ENCODE measurements at places on chromosomes 4 and X.

- DNase-seq: no peak
Measured at GRCh38 chr4:122453384-122453995, 3.0 kb downstream of the IL2 start.

- DNase-seq: no peak
Measured at GRCh38 chr4:64883087-64883807, 474.0 kb upstream of the TECRL start.

DNA sequence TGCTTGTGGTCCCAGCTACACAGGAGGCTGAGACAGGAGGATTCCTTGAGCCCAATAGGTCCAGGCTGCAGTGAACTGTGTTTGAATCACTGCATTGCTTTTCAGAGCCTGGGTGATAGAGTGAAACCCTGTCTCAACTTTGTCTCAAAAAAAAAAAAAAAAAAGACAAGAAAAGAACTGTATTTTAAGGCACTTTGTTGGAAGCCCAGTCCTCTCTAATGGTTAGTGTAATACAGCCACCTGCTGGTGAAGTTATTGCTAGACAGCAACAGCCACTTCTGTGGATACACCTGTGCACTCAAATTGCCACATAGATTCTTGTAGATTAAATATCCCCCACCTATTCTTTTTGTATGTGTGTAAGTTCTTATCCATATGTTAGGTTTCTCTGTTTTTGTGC, 10.1 kb upstream of the FGG start:
- no peak for DNase-seq

DNA sequence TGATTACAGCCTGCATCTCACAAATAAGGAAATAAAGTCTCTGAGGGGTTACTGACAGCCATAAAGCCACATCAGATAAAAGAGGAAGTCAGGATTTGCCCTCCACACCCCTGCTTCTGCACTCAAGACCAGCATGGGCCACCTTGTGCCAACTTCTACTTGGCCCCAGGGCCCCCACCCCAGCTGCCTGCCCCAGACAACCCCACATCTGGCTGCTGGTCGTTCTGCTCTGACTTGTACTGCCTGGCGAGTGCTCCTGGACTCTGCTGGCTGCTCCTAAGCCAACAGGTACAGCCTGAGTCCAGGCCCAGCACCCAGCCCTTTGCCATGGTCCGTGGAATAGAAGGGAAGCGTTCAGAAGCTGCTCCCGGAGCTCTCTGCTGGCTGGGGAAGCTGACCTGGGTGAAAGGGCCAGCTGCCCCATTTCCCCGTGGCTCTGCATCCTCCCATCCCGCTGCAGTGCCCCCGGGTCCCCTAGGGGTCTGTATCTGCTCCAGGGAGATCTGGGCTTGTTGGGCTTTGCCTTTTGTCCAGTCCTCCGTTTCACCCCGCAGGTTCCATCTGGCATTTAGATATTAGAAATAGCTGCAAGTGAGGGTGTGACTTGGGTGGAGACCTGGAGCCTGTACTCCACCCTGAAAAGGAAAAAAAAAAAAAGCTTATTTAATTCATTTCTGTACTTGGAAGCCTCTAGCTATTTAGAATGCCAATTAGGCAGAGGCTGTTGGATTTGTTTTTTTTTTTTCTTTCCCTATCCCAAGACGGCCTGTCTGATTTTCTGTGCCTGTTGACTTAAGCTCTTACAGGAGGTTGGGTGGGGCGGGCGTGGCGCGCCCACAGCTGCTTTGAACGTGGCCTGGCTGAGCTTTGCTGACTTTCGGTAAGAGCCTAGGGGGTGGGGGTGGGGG, 194.7 kb downstream of the PTTG2 start:
- DNase-seq: no peak

DNA sequence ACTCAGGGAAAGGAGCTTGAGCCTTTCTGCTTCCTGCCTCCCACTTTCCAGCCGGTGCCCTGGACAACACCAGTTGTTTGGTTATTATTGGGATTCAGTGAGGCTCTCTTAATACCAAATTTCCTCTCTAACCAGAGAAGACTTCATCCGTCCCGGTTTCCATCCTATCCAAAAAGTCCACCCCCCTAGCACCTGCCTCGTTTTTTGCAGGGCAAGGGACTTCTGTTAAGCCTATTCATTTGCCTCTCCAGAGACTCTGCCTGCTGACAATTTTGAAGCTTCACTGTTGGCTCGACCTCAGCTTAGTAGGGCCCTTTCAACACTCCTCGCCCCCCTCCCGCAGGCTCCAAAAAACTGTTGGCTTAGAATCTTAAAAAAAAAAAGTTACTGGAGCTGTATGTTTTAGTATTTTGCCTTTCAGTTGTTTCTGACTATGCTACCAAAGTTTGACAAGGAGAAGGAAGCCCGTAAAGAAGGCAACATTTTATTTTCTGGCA, 779 bp upstream of the PRSS12 start:
- no peak for DNase-seq

DNA sequence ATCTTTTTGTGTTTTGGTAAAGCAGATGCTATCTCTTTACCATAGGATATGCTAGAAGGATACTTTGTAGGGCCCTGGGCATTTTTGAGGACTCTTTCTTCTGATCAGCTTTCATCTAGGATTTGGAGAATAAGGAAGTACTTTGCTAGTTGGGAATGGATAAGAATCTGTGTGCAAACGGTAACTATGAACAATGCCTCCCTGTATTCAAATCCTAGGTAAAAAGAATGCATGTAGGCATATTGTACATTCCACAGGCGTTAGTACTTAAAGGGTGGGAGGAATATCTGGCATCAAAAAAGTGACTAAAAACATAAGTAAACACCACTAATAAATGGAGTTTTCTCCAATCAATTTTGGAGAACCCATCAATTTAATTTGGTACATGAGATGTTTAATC, 59.7 kb downstream of the SH3BGRL start:
- no peak for DNase-seq

GRCh38 chr4:71841336-71841735, 57.5 kb upstream of the GC start:
- DNase-seq: no peak

- peak; percentile 33 for DNase-seq
Measured at GRCh38 chrX:133792198-133792953, 193.0 kb downstream of the GPC3 start.

- no peak for DNase-seq
Measured at GRCh38 chr4:164529058-164529457, 224.9 kb upstream of the SMIM31 start.

DNA sequence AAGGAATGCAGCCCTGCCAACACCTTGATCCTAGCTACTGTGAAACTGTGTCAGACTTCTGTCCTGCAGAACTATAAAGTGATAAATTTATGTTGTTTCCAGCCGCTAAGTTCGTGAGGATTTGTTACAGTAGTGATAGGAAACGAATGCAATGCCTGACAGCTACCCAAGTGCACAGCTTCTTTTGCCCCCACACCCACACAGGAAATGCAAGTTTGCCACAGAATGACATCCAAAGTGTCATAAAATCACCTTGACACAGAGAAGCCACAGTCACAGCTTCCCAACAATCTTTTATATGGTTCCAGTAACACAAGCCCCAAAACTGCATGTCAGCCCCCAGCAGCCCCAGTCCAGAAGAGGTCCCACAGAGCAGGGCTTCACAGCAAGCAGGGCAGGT, 216.9 kb upstream of the S100G start:
- DNase-seq: no peak

GRCh38 chr4:25814301-25815136, 48.3 kb downstream of the SEL1L3 start:
- no peak for DNase-seq

DNA sequence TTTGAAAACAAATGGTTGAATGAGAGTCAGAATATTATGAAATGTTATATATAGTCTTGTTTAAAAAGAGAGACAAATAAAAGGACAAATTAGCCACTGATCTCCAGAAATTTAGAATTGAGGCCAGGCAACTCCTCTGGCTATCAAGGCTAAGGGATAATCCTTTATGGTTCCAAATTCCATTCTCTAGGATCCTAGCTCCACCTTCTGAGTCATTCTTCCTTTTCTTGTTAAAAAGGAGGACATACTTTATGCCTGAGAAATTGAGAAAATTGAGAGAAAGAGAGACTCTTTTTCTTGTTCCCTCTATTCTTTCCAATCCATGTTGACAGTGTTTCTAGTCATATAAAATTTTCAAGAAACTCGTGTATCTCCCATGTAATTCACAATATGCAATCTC, 1299.5 kb downstream of the FSTL5 start:
- DNase-seq: no peak

- peak; percentile 43 for DNase-seq
Measured at GRCh38 chr4:48340276-48340964, 909 bp upstream of the SLAIN2 start.

GRCh38 chr4:57190601-57191481, 80.7 kb upstream of the IGFBP7 start:
- peak; percentile 39 for DNase-seq

GRCh38 chrX:79325263-79325958, 41.7 kb downstream of the ITM2A start:
- no peak for DNase-seq

- peak; percentile 21 for DNase-seq
Measured at GRCh38 chrX:70030301-70030767, 19.4 kb downstream of the AWAT2 start.

DNA sequence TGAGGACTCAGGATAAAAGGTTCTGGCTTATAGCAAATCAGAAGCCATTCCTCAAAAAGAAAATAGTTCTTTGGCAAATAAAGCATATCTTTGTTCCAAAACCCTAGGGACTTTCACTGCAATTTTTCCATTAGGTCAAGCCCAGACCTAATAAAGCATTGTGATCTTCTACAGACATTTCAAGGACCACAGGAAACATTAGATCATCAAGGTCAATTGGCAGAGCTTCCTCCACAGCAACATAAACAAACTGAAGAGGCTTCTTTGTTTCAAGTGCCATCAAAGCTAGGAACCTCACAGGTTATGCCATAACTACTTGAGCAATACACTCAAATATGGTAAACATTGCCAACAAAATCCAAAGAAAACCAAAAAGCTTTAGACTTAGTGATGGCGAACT, 144.9 kb downstream of the ANXA5 start:
- no peak for DNase-seq

DNA sequence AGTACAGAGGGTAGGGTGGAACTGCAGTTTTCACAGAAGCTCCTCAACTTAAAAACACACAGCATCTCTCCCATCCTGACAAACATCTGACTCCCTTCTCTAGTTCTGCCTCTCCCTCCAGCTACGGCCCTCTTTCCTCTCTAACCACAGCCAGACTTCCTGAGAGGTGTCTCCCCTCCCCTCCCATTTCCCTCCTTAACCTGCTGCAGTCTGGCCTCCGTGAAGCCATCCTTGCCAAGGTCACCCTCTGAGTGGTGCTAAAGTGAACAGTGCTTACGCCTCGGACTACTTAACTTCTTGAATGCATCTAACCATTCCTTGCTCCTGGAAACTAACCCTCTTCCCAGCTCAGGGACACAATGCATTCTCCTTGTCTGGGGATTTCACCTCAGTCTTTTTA, 53.3 kb downstream of the RTL5 start:
- no peak for DNase-seq

DNA sequence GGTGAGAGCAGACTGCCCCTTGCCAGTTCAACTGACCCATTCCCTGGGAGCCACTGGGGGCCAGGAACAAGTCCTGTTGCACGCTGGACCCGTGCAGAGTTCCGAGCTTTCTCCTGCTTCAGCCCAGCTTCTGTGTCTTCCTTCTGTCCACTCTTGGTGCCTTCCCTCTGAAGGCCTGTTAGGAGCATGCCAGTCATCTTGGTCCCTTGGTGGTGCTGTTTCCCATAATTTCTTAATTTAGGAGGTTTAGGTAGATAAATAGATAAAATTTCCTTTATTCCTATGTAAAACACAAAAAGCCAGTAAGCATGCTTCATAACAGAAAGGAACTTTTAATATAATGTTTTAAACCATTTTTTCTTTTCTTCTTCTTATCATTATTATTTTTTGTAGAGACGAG, 672.7 kb downstream of the CCSER1 start:
- DNase-seq: no peak

GRCh38 chr4:123401271-123402120, 4.9 kb downstream of the SPRY1 start:
- DNase-seq: no peak

GRCh38 chr4:141587897-141588296, 48.5 kb upstream of the IL15 start:
- no peak for DNase-seq

GRCh38 chrX:154300816-154301215, 5.2 kb downstream of the TKTL1 start:
- no peak for DNase-seq

GRCh38 chr4:5958199-5958735, 60.0 kb downstream of the C4orf50 start:
- no peak for DNase-seq

DNA sequence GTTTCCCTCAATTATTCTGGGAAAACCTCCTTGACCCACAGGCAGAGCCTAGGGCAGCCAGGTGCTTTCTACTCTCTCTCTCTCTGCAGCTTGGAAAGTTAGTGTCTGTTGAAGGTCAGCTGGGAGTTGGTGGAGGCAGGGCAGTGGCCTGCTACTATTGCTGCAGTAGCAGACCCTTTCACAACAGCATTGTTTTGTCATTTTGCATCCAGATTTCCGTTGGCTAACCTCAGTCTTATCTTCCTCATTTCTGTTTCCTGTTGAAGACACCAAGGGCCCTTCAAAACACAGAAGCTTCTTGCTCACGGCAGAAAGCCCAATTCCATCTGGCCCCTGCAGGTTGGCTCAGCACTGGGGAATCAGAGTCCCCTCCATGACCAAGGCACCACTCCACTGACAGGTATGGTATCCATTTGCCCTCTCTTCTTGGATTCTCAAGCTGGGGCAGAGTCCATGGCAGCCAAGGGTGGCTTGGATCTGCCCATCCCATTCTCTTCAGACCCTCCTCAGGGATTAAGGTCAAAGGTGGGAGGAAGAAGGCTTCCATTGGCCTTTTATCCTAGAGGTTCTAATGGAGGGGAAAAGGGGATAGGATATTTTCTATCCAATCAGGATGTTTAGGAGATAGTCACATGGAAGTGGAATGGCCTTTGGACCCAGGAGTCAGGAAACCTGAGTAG, 24.6 kb downstream of the VSIG4 start:
- DNase-seq: peak; percentile 78

- DNase-seq: no peak
Measured at GRCh38 chrX:81280148-81280547, 78.2 kb downstream of the SH3BGRL start.

All from CMK (cell line).